ENCODE measurements at places on chromosomes 13 and 19.

GRCh38 chr19:51468545-51468920, 9.8 kb upstream of the CEACAM18 start:
- DNase-seq, result no peak

- no peak for DNase-seq
These were observed 723.9 kb downstream of the PCDH9 start for GRCh38 chr13:66506051-66506777.

- DNase-seq, result no peak
These were observed 114.3 kb downstream of the TEX26 start for GRCh38 chr13:31046711-31047279.

DNA sequence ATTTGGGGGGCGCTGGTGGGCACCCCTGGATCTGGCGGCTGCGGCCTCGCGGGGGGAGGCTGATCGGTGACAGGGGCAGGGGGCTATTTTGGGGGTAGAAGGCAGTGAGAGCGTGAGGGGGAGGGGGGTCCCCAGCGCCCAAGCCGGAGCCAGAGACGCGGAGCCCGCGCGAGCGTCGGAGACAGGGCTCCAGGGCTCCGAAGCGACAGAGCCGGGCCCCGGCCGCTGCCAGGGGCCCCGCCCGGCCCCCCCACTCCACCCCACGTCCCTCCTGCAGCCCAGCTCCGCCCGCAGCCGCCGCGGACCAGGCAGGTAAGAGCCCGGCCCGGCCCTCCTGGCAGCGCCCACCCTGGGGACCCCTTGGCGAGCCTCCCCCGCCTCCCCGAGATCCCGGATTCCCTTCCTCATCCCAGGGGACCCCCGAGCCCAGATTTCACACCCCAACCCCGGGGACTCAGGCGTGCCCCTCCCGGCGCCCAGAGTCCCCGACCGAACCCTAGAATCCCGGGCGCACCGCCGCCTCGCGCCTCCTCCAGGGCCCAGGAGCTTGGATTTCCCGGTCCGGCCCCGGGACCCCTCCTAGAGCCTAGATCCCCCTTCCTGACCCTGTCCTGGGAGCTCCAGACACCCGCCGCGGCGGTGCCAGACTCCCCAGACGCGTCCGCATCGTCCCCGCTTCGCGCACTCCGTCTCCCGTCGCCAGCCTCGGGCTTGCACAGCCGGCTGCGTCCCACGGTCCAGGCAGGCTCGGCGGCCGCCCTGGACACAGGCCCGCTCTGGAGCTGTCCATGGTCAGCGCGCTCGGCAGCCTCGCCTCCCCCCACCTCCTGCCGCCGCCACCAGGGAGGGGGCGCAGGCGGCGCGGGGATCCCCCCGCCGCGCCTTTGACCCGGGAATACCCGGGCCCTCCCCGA, at the start of gene PPFIA3:
PPFIA3 (plus strand) TSS at position 134 of the 914 bp plus-strand sequence. CDS start 8,330 bp downstream, outside the sequence.
- no peak for DNase-seq

GRCh38 chr13:20981370-20982095, 79.0 kb upstream of the XPO4 start:
- no peak for DNase-seq

DNA sequence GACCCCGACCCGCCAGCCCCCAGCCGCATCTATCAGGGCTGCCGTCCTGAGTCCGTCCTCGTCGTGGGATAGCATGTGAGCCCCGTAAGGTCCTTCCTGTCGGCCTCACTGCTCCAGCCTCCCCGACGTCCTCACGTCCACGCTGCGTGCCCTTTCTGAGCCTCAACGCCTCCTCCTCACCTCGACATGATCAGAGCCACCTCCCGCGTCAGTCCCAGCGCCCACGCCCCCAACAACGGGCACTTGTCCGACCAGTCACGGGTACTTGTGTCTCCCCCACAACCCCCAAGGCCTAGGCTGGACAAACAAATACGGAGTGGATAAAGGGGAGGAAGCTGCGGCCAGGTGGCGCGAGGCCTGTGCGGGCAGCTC, 665 bp downstream of the ZNF497 start:
- peak; percentile 64 for DNase-seq

DNA sequence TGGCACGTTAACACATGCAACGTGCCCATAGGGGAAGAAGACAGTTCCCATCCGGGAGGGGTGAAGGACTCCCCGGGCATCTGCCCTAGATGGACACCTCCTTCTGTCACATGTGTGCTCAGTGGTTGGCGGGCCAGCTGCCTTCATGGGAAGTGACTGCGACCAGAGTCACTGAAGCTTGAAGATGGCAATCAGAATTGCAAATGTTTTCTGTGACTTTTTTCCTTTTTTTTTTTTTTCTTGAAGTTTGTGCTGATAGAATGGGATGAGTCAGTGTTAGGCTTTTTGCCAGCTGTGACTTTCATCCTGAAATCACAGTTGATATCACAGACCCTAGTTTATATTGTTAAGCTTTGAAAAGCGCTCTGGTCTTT, 109.2 kb upstream of the MCF2L start:
- DNase-seq, result no peak

- peak; percentile 15 for DNase-seq
These were observed 630 bp downstream of the RNF126 start for GRCh38 chr19:662207-662961.

- DNase-seq, result no peak
These were observed 3.8 kb upstream of the UQCR11 start for GRCh38 chr19:1609103-1609396.

GRCh38 chr19:33998739-33999345, 173.5 kb upstream of the LSM14A start:
- peak; percentile 29 for DNase-seq

GRCh38 chr19:38978326-38978689, 2.8 kb upstream of the FBXO17 start:
- no peak for DNase-seq
